Fibroblast of gingiva (primary cell): ENCODE measurements at places on chromosomes 7 and 10.

- DNase-seq, result peak; percentile 39
Observed at GRCh38 chr10:74194999-74195398, 44.0 kb downstream of the ADK start.

- DNase-seq, result no peak
Observed at GRCh38 chr10:95168694-95169093, 25.3 kb upstream of the ACSM6 start.

GRCh38 chr10:92846-93245, 42.4 kb upstream of the ZMYND11 start:
- DNase-seq, result no peak

DNA sequence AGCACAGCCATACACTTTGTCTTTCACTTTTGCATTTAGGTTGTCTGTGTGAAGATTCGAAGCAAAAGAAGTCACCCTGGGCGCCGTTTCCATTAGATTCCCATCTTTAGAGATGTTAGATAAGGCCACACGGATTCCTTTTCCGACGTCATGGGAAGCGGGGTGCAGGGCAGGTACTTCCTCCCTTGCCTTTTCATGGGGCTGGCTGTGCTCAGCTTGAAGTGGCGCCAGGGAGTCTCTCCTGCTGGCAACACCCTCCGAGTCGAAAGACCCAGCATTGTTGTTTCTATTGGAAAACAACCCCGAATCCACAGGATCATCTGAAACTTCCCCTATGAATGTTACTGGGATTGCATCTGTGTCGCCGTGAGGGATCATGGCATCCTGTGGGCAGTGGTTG, 246.4 kb upstream of the GRB10 start:
- DNase-seq, result no peak

DNA sequence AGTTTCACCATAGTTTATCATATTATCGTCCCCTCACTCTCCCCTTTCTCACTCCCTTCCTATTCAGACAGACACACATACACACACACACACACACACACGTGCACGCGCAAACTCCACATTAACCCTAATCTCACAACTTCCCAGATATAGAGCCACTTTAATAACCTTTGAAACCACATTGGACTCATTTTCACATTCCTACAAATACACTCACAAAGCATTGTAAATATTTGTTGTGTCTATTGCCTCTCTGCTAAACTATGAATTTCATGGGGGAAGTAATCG, 433.6 kb downstream of the GRM8 start:
- no peak for DNase-seq

- no peak for DNase-seq
Observed at GRCh38 chr7:120949393-120949911, 1.1 kb upstream of the ING3 start.

- no peak for DNase-seq
Observed at GRCh38 chr7:8605221-8605620, 171.8 kb downstream of the NXPH1 start.

GRCh38 chr10:6721964-6722615, 142.0 kb upstream of the PRKCQ start:
- peak; percentile 82 for DNase-seq

- DNase-seq, result no peak
Observed at GRCh38 chr7:50591480-50592438, 26.6 kb upstream of the DDC start.

DNA sequence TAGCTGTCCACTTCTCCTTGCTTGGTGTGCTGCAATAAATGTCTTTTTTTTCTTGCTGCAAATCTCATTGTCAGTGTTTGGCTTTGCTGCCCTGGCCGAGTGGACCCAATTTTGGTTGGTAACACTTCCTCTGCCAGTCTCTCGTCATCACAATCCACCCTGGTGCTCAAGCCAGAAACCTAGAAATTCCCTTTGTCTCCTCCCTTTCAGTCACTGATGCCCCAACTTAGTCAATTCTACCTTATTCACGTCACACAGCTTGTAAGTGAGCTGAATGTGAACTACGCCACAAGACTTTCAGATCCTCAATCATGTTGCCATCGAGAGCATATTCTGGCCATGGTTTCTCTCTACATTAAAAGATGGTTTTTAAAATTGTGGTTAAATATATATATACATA, 13.0 kb upstream of the FRA10AC1 start:
- no peak for DNase-seq

- DNase-seq, result peak; percentile 20
Observed at GRCh38 chr7:123665157-123665556, 9.5 kb downstream of the LMOD2 start.

DNA sequence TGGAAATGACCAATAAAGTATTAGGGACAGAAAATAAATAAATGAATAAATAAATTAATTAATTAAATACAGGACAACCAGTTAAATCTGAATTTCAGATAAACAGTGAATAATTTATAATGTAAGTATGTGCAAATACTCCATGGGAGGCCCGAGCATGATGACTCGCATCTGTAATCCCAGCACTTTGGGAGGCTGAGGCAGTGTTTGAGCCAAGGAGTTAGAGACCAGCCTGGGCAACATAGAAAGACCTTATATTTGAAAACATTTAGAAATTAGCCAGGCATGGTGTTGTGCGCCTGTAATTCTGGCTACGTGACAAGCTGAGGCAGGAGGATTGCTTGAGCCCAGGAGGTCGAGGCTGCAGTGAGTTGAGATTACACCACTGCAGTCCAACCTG, 123.7 kb downstream of the CUL2 start:
- DNase-seq, result peak; percentile 31

DNA sequence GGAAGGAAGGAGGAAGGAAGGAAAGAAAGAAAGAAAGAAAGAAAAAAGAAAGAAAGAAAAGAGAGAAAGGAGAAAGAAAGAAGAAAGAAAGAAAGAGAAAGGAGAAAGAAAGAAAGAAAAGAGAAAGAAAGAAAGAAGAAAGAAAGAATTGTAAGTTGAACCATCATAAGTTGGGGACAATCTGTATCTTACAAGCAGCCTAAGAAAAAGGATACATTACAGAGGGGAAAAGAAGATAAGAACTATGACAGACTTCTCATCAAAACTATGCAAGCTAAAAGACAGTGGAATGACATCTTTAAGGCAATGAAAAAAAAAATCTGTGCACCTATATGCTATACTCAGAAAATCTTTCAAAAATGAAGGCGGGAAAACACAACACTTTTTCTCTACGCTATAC, 50.3 kb upstream of the SP4 start:
- no peak for DNase-seq

- DNase-seq, result no peak
Observed at GRCh38 chr7:48252995-48253394, 81.7 kb downstream of the ABCA13 start.

DNA sequence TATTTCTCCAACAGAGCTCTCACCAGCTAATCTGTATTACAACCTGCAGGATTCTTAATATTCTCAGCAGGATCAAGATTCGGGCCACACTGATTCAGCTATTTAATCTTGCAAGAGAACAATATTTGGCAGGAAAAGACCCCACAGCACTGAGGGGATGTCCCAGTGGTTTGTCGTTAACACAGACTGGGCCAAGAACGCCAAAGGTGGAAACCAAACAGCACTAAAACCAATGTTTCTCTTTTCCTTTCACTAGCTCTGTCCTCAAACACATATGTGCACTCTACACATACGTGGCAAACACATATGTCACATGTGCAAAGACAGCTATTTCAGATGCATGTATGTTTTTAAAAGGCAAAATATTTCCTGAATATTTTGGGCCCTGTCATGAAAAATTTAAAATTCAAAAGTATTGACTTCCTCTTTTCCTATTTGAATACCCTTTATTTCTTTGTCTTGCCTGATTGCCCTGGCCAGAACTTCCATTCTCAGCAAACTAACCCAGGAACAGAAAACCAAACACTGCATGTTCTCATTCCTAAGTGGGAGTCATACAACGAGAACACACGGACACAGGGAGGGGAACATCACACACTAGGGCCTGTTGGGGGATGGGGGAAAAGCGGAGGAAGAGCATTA, 51.7 kb upstream of the NEBL start:
- no peak for DNase-seq

DNA sequence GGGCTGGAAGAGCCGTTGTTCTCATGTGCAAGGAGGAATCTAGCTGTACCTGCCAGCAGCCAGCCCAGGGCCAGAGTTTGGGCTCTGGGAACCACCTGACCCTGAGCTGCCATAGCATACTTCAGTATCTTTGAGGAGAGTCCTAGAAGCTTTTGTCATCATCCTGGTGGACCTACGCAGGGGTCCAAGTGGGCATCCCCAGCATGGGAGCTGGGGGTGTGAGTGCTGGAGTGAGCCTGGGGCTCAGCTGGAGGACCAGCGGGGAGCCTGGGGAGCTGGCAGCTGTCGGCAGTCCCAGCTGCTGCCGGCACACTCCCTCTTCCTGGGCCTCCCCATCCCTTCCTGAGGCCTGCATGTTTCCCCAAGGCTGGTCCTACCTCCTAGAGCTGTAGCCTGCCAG, 32.5 kb downstream of the C10orf105 start:
- DNase-seq, result no peak

DNA sequence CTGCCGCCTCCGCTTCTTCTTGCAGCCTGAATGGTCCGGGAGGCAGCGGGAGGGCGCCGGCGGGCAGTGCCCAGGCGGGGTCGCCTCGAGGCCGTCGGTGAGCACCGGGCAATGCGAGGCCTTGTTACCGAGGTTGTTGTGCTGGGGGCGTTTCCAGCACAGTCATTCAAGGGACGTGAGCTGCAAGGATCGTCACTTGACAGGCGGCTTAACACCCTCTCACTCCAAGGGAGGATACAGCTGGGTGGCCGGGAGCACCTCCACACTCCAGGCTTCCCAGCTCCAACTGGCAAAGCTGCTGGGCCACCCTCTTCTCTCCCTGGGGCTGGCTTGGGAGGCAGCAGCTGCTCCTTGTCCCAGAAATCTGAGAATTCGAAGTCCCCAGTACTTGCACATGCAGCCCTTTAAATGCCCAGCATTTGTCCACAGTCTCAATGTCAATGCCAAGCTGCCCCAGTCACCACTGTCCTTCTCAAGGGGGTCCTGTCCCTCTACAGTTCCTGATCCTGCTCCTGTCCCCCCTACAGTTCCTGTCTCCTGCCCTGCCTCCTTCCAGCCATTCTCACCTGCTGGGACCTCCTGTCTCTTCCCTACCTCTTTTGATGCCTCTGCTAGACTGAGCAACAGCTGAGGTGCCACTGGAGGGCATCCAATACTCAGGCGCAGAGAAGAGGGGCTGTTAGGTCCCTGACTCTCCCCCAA, 4.4 kb upstream of the HOXA11 start:
- DNase-seq, result no peak

DNA sequence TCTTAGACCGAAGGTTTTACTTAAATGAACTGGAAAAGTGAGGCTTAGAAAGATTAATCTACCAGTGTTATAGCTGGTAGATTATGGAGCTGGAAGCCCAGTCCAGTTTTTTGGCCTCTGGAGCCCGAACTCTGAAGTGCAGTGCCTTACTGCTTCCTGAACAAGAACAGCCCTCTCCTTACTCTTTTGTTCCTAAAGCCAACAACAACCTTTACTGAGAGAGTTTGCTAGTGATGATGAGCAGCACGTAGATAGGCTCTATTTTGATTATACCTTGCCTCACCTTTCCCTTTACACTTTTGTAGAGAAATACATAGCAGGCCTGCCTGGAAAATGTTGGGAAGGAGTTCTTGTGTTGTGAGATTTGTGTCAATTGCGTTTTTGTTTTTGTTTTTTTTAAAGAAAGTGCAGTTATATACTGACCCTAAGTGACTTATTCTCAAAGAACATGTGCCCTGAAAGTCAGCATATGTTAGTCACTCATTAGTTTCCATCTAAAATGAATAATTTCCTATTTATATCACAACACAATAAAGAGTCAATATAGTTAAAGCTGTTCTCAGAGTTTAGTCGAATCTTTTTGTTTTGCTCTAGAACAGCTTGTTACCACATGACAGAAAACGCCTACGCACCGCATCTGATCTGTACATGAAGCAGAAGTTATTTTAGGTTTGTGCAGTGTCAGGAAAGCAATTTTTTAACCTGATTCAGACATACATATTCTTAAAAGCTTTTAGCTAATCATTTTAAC, 33.0 kb downstream of the PLEKHA1 start:
- no peak for DNase-seq

GRCh38 chr10:3886191-3886590, 101.2 kb upstream of the KLF6 start:
- DNase-seq, result no peak

DNA sequence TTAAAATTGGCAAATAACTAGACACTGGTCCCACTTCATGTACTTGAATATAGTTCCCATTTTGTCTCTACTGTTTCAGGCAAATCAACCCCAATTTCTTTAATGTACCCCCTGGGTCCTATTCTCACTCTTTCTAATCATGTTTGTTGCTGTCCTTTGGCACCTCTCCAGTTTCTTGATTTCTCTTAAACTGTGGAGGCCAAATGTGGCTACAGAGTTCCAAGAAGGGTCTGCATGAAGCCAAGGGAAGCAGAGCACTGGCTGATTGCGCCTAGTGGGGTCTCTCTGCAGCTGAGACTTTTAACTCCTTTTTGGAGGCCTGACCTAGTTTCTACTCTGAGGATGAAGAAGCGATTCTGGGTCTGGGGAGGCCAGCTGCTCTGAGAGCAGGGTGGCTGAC, 6.7 kb upstream of the ADAM12 start:
- no peak for DNase-seq

DNA sequence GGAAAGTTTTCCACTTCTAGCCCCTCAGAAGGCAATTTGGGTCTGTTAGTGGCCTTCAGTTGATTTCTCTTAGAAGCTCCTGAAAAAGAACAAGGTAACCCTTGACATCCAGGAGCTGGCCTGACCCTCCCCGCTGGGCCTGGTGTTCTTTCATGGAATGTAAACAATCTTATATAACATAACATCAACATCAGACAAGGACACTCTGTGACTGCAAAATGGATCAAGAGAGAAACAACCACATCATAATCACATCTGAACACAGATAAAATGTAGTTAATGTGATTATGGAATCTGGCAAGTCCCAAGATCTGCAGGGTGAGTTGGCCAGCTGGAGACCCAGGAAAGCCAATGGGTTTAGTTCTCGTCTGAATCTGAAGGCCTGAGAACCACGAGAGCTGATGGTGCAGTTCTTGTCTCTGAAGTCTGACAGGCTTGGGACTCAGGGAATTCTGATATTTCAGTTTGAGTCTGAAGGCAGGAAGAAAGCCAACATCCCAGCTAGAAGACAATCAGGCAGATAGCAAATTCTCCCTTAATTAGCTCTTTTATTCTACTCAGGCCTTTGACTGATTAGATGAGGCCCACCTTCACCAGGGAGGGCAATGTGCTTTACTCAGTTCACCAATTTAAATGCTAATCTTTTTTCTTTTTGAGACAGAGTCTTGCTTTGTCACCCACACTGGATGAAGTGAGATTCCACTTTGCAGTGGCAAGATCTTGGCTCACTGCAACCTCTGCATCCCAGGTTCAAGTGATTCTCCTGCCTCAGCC, 91.4 kb upstream of the NAMPT start:
- no peak for DNase-seq
